ENCODE measurements at places on chromosomes 13 and 19.
A peak's percentile ranks its signal among the peaks of the same experiment; 100 is the strongest.

GRCh38 chr13:81846771-81847170, 1505.8 kb upstream of the SPRY2 start:
- no peak for DNase-seq

DNA sequence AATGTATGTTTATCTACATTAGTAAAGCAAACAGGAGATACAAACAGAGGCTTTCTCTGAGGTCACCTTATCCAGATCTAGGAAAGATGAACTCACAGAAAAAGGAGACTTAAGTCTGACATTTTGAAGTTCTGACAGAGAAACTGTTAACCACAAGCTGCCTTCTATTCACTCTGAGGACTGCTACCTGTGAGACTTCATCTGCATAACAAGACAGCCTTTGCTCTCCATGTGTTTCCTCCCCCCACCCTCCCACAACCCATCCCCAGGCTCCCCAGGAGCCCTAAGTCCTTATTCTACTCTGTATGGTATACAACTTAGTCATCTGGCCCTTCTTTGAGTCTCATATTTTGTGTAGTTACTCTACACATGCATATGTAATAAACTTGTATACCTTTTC, 699.0 kb downstream of the FGF9 start:
- no peak for DNase-seq

GRCh38 chr13:42950181-42950580, 41.9 kb downstream of the EPSTI1 start:
- DNase-seq: no peak

GRCh38 chr13:43285933-43286597, 262.7 kb downstream of the DNAJC15 start:
- no peak for DNase-seq

DNA sequence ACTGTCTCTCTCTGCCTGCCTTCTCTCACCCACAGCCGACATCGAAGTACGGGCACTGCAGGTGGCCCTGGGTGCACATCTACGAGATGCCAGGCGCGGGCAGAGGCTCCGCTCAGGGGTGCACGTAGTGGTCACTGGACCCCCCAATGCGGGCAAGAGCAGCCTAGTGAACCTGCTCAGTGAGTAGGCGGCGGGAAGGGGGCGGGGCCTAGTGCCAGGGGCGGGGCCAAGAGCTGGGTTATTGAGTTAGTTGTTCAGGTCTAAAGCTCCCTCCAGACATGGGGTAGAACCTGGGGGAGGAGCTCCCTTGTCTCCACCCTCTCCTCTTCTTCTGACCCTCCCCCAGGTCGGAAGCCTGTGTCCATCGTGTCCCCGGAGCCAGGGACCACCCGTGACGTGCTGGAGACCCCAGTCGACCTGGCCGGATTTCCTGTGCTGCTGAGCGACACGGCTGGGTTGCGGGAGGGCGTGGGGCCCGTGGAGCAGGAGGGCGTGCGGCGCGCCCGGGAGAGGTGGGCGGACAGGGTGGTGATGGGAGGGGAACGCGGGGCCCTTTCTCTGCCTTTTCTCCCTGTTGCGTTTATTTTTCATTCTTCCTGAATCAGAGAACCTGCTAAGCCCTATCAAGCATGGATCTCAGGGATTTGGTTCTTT, 1.9 kb downstream of the GTPBP3 start:
- peak; percentile 58 for DNase-seq

GRCh38 chr19:4369888-4370260, 26.5 kb downstream of the MPND start:
- peak; percentile 69 for DNase-seq

DNA sequence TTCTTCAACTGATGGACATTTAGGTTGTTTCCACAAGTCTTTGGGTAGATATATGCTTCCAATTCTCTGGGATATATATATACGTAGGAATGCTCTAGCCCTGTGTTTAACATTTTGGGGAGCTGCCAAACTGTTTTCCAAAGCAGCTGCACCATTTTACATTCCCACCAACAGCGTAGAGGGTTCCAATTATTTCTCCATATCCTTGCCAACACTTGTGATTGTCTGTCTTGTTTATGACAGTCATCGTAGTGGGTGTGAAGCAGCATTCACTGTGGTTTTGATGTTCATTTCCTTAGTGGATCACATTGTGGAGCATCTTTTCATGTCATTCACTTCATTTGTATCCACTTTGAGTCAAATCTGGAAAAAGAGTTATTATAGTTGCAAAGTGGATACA, 4.7 kb upstream of the CBLC start:
- no peak for DNase-seq

All from stimulated activated CD4-positive, alpha-beta T cell treated with anti-CD3 and anti-CD28 coated beads, Interleukin-1b, Interleukin-23, amount 100 ng/mL, for 4 hours (primary cell).